ENCODE measurements at places on chromosomes 5 and 9.

DNA sequence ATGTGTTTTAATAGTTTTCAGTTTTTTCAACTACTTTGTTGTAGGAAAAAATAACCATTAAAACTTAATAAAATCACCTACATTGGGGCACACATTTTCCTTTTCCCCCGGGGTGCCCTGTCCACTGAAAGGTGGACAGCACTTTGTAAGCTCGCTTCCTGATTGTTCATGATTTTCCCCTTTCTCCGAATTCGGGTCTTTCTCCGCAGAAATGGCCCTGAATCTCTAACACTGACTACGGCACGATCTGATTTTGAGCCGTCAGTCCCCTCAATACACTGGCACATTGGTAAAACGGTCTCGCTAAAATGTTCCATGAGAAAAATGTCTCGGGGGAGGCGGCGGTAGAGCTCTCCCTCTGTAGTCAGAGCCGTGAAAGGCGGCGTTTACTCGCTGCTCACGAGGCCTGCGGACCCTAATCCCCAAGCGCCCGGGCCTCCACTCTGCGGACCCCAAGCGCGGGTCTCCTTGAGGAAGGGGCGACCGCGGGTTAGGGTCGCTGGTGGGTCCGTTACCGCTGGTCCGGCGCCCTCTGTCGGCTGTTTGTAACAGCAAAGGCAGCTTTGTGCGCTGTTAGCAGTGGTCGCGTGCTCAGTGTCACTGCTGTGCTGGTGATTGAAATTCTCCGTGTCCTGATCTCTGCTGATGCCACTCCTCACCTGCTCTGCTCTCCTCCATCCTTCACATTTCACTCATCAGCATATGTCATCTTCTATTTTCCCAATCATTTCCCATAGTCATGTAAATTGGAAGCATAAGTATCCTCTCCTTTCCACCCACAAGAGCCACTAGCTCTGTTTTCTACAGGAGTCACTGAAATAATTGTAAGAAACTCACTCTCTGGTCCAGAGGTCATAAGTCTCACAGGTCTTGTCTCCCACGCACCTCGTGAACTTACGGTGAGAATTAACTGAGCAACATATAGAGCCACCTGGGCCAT lies 10.8 kb upstream of the IFNA2 start:
- DNase-seq, result peak; percentile 68

- no peak for DNase-seq
These were observed 146.7 kb upstream of the KLF9 start for GRCh38 chr9:70561111-70561510.

- DNase-seq, result no peak
These were observed 202.9 kb downstream of the AOPEP start for GRCh38 chr9:94929369-94929756.

- no peak for DNase-seq
These were observed 58.3 kb upstream of the SPATA31E1 start for GRCh38 chr9:87824216-87824875.

DNA sequence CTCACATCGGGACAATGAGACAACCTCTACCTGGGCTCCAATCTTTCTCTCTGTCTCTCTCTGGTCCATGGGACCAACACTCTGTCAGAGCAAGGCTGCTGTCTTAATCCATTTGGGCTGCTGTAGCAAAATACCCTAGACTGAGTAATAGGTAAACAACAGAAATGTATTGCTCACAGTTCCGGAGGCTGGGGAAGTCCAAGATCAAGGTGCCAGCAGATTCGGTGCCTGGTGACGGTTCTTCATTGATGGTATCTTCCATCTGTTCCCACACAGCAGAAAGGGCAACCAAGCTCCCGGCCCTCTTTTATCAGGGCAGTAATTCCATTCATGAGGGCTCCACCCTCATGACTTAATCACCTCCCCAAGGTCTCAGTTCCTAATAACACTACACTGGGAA lies 61.3 kb upstream of the SPOCK1 start:
- DNase-seq, result no peak

GRCh38 chr9:127588740-127589506 lies 23.2 kb upstream of the STXBP1 start:
- no peak for DNase-seq

DNA sequence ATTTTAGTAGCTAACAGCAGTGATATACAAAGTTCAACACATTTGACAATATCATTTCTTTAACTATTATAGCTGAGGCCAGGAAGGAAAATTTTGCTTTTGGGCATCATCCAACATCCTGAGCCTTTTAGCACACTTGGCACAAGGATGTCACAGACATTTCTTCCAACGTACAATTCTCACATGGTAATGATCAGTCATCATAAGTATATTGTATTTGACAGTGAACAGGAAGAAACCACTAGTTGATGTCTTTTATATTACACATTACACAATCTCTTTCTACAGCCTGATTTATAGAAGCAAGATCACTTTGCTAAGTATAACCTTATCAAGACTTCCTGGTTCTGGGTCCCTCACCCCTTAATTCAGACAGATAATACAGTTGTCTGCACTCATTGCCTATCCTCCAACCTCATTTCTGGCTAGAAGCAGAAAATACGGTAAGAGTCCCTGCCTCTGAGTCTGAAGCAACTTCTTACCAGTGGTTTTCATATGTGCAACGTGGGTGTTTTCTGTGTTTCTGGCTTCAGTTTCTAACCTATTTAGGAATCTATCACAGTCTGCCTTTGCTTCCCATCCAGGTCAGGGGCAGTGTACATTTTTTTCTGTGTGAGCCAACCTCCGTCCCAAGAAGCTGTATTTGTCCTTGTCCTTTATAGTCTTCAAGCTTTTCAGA lies 167.8 kb downstream of the PAM start:
- no peak for DNase-seq

DNA sequence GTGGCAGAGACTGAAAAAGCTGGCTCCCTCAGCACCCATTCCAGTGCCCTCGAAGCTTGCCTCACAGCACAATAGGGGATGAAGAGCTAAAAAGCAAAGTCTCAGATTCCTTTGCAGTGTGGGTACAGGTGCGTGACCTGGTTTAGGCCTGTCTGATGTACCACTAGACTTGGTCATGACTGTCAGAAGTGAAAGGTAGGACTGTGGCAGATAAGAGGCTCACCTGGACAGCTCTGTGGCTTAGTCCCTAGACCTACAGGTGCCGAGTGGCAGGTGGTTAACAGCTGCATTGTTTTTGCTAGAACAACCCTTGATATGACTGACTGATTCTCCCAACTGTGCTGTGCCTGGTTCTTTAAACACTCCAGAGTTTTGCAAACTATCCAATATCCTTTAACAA lies 14.7 kb upstream of the SFXN1 start:
- no peak for DNase-seq

GRCh38 chr5:131386779-131387178 lies 122.9 kb downstream of the CDC42SE2 start:
- no peak for DNase-seq

DNA sequence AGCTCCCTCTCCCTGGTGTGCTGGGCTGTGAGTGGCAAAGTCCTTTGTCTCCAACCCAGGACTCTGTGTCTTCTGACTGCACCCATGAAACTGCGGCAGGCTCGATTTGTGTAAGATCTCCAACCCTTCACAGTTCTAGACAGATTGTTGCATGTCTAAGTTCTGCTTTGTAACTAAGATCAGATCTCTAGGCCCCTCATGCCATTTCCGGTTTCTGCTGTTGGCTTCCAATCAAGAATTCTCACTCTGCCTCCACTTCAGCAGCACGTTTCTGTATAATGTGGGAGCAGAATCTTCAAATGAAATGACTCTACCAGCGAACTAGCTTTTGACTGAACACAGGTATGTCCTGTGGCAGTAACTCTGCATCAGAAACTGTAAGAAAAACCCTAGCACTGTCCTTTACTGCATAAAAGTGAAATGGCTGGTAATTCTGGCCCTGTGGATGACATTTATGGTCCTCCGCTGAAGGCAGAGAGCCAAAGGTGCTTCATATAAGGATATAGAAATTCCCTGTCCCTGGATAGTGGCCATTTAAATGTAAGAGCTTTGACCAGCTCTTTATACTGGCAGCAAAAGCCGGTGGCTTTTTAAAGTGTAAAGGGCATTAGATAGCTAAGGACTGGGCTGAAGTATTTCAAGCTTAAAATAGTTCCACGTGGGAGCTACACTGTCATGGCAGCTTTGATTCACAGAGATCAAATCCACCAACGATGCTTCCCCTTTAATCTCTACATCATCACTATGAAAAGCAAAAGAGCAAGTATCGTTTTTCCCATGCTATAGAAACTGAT lies 319.0 kb upstream of the CDH6 start:
- peak; percentile 65 for DNase-seq

DNA sequence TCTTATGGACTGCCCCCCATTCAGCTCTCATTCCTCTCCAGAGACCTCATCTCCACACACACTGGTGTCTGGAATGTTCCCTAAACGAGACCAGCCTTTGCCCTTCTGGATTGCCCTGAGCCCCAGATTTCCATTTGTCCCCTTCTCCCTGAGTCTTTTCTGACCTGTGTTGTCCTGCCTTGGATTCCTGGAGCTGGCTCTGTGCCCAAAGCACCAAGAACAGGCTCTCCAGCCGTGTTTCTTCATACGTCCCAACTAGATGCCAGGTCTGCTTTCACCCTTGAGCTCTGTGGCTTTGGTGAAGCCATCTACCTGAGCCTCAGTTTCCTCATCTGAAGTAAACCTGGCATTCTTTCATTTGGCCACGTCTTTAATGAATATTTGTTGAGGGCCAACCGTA lies 6.3 kb downstream of the CCDC180 start:
- DNase-seq, result no peak

DNA sequence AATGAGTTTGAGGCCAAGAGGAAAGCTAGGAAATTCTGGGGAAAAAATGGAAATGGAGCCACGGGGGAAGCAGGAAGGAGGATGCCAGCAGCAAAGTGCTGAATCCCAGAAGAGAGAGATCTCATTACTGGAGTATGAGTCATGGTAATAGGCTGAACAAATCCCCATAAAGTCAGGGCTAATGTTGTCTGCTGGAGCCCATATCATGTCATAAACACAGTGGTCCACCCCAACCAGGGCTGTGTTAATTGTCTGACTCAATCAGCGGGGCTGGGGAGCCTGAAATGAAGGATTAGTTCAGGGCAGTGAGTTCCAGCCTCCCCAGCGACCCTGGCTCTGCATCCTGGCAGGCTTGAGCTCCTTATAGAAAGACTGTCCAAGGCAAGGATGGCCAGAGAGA lies 68.8 kb downstream of the TLR4 start:
- no peak for DNase-seq

DNA sequence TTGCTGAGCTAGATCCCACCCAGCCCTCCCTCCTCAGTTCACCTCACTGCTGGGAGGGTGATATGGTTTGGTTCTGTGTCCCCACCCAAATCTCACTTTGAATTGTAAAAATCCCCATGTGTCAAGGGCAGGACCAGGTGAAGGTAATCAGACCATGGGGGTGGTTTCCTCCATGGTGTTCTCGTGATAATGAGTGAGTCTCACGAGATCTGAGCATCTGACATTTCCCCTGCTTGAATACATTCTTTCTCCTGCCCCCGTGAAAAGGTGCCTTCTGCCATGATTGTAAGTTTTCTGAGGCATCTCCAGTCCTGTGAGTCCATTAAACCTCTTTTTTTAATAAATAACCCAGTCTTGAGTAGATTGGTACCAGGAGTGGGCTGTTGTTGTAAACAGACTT lies 469.9 kb upstream of the DAP start:
- no peak for DNase-seq
